ENCODE measurements at places on chromosomes 3 and 15.
A peak's percentile ranks its signal among the peaks of the same experiment; 100 is the strongest.

- DNase-seq: no peak
Observed at GRCh38 chr15:65355988-65356353, 21.8 kb downstream of the IGDCC3 start.

GRCh38 chr3:5226783-5227182 lies 39.3 kb downstream of the EDEM1 start:
- DNase-seq: no peak

DNA sequence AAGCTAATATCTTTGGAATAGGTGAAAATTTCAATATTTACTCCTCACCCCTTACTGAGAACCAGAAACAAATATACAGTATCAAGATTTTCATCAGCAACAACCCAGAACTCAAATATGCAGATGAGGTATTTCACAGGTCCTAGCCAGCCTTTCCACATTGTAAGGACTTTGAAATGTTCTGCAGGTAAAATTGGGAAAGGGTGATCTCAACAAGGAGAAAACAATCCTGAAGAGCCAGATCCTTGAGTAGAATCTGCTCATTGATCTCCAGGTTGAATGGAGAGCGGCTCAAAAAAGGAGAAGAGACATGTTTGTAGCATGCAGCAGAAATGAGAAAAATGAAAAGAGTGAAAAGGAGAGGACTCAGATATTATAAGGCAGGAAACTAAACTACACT lies 493.3 kb upstream of the NAALADL2 start:
- DNase-seq: no peak

DNA sequence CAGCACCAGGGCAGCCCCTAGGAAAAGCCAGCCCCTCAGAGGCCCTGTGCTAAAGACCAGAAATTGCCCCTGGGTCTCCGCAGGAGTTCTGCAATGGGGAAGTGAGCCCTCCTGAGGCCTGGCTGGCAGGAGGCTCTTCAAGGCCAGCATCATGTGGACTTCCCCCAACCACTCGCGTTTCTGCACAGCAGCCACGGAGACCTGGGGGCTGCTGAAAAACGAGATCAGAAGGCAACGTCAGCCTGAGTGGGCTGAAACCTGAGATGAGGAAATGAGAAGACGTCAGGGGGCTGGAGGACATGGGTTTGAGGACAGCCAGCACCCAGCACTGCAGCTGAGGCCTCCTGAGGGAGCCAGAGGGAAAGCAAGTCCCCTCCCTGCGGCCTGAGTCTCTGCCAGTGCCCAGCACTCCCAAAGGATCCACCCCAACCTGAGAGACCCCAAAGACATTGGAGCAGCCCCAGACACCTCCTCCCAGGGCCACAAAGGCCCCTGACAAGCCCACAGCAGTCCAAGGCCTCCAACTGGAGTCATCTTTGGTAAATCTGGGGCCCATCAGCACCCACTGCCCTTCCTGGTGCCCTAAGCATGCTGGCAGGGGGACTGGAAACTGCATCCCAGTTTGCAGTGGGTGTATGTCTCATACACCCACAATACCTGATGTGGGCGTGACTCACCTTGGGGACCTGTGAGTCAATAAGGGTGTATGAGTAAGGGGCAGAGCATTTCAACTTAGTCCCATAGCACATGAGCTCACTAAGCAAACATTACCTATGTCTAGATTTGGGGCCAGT lies 29.2 kb upstream of the CYP11A1 start:
- DNase-seq: no peak

DNA sequence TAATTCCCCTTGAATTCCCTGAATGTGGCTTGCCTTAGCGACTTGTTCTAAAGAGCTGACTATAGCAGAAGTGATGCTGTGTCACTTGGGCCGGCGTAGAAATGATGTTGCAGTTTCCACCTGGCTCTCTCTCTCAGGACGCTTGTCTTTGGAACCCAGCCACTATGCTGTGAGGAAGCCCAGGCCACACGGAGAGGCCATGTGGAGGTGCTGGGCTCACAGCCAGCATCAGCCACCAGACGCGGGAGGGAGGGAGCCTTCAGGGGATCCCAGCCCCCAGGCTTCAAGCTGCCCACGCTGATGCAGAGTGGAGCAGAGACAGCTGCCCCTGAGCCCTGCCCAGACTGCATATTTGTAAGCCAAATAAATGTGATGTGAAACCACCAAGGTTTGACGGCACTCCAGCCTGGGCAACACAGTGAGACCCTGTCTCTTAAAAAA lies 18.6 kb downstream of the RNU5B-1 start:
- no peak for DNase-seq

- DNase-seq: no peak
Observed at GRCh38 chr15:99168601-99169580, 64.0 kb downstream of the SYNM start.

DNA sequence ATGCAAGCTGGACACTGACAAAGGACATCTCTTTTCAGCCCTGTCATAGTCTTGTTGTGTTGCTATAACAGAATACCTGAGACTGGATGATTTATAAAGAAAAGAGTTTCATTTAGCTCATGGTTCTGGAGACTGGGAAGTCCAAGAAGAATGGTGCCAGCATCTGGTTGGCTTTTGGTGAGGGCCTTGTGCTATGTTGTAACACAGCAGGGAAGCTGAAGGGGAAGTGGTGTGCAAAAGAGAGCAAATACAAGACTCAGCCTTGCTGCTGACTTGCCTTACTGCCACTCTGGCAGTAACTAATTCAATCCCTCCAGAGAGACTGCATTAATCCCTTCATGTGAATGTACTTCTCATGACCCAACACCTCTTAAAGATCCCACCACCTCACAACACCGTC lies 356.3 kb upstream of the PROK2 start:
- DNase-seq: no peak

- no peak for DNase-seq
Observed at GRCh38 chr15:91133511-91133910, 33.5 kb downstream of the SV2B start.

DNA sequence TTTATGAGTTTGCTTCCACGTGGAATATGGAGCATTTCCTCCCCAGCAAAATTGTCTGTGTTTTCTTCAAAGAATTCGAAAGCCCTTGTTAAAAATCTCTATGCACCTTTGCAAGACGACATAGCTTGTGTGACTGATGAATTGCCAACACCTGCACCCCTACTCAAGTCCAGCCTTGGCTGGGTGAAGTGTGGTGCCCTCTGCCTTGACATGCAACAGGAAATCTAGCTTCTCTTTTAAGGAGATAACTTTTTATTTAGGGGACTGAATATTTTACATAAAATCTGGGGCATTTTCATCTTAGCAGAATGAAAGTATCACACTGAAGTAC lies 647 bp downstream of the HMG20A start:
- peak; percentile 18 for DNase-seq

GRCh38 chr15:89034305-89034704 lies 54.0 kb upstream of the ABHD2 start:
- no peak for DNase-seq

DNA sequence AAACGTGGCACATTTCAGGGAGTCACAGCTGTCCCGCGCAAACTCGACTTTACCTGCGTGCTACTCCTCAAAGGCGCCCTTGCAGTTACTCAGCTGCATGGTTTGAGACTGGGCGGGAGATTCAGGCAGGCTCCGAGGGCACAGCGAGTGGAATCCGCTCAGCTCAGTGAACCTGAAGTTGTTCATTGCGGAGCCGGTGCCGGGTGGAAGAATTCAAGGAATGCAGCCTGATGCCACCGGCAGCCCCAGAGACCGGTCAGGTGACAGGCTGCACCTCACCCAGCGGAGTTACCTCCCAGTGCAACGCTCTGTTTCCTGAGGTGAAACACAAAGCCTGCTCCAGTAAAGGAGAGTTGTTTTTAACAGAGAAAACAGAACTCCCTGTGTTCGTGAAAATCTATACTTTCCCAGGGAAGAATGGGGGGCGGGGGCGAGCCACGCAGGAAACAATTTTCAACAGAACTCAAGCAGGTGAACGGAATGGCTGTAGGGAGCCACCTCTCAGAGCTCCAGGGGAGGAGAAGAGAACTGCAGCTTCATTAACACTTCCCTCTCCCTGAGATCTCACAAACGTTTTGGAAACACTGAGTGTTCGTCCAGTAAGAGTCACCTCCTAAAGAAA lies 3.8 kb downstream of the VEPH1 start:
- DNase-seq: peak; percentile 92

DNA sequence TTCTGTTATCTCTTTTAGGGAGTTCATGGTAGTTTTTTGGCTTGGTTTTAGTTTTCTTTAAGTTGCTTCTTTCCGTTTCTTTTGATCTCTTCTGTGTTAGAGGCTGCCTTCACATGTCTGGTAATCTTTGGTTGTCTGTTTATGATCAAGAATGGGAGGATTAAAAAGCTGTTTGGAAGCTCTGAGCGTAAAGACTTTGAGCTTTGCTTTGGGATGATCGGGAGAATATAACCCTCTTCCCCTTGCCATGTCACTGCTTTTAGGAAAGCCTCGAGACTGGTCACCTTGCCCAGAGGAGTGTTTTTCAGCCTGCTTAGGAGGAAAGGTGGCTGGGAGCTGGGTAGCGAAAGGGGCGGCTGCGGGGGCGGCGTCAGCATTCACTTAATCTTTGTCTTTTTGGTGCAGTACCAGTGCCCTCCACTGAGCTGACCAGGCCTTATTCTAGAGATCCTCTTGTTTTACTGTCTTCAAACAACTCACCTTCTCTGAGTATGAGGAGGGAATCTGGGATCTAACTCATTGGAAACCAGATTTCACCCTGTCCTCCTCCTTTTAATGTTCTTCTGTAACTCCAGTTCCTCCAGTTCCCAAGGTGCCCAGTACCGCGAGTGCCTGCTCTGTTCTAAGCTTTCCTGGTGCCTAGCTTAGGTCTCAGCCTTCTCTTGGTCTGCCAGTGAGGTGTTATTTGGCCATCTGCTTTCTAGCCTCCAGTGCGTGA lies 15.5 kb downstream of the TATDN2 start:
- DNase-seq: peak; percentile 88
